ENCODE measurements at places on chromosomes 2 and 18.

DNA sequence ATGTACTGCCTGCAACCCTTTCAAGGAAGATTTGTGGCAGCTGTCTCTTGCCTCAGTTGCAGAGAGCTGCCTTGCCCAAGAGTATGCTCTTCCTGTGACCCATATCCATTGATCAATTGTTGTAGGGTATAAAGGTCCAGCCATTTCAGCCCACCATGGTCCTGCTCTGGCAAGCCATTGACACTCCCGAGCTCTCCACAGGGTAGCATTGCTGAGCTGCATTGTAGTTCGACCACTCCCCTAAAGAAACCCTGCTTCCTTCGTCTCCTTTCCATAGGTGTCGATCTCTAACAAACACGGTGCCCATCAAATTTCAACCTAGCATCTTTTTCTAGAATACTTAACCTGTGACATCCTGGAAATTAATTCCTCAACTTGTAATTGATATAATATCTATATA, 104.9 kb upstream of the NDUFV2 start:
- DNase-seq: no peak

DNA sequence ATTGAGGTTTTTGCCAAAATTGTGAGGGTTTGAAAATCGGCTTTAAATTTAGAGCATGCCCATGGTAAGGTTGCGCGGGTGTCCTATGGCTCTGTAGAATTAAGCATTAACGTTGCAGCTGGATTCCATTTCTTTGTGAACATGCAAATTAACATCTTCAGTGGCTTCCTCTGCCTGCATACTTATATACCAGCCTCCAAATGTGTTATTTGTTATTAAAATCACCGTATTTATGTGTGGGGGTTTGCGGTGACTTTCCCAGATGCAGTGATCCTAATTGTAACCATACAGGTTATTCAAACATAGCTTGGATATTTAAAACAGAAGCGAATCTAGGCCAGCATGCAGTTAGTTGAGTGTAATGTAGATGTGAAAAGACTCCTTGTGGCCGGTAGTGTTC, 80.2 kb downstream of the TGOLN2 start:
- no peak for DNase-seq

- no peak for DNase-seq
These were observed 18.8 kb downstream of the CDH2 start for GRCh38 chr18:28158083-28158581.

DNA sequence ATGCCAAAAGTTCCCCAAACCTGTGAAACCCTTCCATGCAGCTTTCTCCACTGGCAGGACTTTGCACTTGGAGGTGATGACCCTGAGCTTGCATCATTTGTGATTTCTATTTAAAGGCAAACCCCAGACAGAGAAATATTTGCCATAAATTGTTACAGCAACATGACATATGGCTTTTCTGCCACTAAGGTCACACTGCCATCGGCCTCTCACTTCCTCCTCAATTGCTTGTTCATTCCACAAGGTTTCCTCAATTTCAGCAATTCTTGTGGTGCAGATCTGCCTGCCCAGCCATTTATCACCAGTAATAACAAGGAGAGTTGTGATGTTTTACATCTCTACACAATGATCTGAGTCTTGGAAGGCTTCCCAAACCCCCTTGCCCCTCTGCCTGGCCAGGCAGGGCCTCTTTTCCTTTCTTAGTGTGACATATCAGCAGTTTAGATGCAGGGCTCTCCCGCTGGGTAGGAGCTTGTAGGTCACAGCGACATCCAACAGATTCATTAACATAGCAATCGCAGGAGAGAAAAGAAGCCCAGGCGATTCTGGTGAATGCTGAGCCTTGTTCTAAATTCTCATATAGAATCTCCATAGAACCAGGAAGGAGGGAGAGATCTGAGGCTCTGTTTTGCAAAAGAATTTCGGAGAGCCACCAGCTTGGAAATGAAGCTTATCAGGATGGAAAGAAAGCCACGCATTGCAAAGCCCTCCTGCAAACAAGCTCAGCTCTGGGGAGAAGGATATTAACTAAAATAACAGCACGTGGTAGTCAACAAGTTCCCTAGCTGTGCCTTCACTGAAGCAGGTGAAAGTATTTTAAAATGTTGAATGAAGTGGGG, 46.7 kb upstream of the ITGA6 start:
- no peak for DNase-seq

GRCh38 chr2:197205585-197206215, 104.9 kb downstream of the ANKRD44 start:
- no peak for DNase-seq

DNA sequence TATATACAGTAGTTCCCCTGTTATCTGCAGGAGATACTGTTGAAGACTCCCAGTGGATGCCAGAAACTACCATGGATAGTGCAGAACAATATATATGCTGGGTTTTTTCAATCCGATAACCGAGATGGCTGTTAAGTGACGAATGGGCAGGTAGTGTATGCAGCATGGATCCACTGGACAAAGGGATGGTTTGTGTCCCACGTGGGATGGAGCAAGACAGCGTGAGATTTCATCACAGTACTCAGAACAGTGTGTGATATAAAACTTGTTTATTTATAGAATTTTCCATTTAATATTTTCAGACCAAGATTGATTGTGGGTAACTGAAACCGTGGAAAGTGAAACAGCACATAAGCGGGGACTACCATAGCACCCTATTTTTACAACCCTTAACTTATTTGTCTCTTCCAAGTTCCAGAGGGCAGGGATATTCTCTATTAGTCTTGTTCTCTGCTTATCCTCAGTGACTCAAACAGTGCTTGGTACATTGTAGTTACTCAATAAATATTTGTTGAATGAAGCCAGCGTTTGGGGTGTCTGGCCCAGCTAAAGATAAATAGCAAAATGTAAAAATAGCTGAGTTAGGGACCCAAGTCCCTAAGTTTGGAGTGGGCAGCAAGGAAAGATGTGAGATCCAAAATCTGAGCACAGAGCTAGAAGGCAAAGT, 50.0 kb downstream of the RHBDD1 start:
- DNase-seq: no peak

DNA sequence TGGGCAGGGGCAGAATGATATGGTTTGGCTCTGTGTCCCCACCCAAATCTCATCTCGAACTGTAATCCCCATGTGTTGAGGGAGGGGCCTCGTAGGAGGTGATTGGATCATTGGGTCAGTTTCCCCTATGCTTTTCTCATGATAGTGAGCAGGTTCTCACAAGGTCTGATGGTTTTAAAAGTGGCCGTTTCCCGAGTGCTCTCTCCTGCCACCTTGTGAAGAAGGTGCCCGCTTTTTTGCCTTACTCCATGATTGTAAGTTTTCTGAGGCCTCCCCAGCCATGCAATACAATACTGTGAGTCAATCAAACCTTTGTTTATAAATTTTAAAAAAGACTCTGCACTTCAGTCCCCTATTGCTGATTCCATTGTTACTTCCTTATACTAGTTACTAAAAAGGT, 82.9 kb upstream of the CDKL4 start:
- DNase-seq: no peak

DNA sequence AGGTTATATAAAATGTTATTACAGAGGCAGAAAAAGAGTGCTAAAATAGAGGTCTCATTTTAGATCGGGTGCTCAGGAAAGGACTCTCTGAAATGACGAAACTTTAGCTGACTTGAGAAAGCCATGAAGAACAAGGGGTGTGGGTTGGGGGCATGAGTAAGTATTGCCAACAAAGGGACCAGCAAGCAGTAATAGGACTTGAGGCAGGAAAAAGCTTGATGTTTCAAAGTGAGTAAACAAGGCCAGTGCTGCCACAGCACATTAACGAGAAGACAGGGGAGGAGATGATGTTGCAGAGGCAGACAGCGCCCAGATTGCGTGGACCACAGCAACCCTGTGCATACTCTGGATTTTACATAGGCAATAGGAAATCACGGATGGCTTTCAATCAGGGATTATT, 318.8 kb downstream of the ZEB2 start:
- no peak for DNase-seq

DNA sequence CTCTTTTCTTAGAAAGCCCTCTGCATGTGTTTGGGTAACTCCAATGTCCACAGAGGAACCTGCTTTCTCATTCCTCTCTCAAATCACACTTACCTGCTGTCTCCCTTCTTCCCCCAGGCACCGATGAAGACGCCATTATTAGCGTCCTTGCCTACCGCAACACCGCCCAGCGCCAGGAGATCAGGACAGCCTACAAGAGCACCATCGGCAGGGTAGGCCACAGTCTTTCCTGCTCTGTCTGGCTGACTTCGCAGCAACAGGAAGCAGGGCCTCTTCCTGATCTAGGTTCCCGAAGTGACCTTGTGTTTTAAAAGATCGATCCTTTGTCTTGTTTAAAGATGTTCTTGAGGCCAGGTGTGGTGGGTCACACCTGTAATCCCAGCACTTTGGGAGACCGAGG, 25.0 kb upstream of the GMCL1 start:
- DNase-seq: no peak

DNA sequence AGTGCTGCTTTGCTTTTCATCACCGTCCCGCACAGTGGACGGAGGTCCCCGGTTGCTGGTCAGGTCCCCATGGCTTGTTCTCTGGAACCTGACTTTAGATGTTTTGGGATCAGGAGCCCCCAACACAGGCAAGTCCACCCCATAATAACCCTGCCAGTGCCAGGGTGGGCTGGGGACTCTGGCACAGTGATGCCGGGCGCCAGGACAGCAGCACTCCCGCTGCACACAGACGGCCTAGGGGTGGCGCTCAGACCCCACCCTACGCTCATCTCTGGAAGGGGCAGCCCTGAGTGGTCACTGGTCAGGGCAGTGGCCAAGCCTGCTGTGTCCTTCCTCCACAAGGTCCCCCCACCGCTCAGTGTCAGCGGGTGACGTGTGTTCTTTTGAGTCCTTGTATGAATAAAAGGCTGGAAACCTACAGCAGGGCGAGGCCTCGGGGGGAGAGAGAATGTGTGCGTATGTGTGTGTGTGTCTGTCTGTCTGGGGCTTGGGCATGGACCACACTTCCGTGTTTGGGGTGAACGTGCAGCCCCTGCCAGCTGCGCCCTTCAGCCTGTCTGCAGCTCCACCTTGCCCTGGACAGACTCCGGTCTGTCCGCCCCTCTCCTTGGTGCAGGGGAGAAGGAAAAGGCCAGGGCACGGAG, 32.3 kb downstream of the GPC1 start:
- DNase-seq: no peak

DNA sequence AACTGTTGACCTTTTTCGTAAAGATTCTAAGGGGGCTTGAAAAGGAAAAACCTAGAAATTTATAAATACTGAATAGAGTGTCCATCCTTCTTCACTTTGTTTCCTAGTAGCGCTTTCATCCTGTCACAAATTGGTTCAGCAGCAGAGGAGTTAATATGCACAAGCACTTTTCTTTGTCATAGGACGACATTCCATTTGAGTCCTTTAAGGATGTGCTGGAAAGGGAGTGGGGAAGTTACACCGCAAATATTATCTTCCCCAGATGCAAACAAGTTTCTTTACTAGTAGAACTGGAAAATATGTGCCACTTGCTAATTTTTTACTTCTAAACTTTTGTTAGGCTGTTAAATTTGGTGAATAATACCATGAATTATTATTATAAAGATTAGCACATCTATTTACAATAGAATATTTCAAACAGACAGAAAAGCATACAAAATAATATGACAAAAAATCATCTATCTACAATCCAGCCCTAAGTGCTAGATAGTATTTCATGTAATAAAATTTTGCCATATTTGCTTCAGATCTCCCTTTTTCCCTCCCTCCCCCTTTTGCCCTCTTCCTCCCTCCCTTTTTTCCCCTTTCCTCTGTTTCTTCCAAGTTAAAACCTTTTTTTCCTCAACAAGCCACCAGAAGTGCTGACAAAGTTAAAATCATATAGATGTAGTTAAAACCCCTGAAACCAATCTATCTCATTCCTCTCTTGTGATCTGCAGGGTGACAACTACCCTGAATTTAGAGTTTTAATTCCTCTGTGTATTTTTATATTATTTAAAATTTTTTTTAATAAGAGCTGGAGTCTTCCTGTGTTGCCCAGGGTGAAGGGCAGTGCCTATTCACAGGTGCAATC, 50.5 kb upstream of the MAP4K3 start:
- no peak for DNase-seq

GRCh38 chr18:21101172-21101571, 10.4 kb downstream of the ROCK1 start:
- no peak for DNase-seq

DNA sequence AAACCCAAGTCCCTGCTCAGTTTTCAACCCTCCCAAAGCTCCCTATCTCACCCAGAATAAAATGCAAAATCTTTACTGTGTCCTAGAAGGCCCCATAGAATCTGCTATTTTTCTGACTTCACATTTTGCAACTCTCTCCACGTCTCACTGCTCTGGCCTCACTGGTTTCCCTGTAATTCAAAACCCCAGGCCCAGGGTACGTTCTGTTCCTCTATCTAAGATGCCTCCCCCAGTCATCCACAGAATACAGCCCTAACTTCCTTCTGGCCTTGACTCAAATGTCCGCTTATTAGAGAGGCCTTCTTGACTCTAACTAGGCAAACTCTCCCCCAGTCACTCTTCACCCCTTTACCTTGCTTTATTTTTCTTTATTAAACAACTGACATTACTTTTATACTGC, 42.0 kb downstream of the FAM161A start:
- no peak for DNase-seq

DNA sequence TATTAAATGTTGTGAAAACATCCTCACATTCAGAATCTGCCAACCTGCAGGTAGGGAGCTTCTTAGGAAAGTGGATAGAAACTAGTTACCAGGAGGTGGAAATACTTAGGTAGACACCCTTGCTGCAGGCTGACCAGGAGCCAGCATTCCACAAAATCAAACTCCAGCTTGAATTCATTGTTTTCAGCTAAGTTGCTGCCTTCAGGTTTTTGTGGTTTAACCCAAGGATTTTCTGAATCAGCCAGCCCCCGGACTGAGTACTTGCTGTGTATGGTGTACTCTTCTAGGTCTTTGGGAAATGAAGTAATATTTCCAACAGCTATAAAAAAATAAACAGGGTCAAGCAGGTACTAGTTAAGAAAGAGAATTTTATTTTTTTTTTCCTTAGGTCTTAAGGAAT, 192.1 kb upstream of the CHST9 start:
- no peak for DNase-seq

- DNase-seq: no peak
These were observed 25.2 kb downstream of the IL1B start for GRCh38 chr2:112811276-112811831.

GRCh38 chr2:184517402-184517801, 80.9 kb upstream of the ZNF804A start:
- DNase-seq: no peak

GRCh38 chr2:164066095-164066494, 330.3 kb upstream of the FIGN start:
- DNase-seq: no peak

GRCh38 chr2:98604547-98604946, 3.8 kb downstream of the COA5 start:
- no peak for DNase-seq

- no peak for DNase-seq
These were observed 266 bp downstream of the KDM3A start for GRCh38 chr2:86441392-86441881.
